ENCODE measurements at places on chromosomes 6 and 20. TPM values are rescaled to one million over a fixed set of nuclear protein-coding genes. Genes with fewer than 3 reads are reported as not detected.

DNA sequence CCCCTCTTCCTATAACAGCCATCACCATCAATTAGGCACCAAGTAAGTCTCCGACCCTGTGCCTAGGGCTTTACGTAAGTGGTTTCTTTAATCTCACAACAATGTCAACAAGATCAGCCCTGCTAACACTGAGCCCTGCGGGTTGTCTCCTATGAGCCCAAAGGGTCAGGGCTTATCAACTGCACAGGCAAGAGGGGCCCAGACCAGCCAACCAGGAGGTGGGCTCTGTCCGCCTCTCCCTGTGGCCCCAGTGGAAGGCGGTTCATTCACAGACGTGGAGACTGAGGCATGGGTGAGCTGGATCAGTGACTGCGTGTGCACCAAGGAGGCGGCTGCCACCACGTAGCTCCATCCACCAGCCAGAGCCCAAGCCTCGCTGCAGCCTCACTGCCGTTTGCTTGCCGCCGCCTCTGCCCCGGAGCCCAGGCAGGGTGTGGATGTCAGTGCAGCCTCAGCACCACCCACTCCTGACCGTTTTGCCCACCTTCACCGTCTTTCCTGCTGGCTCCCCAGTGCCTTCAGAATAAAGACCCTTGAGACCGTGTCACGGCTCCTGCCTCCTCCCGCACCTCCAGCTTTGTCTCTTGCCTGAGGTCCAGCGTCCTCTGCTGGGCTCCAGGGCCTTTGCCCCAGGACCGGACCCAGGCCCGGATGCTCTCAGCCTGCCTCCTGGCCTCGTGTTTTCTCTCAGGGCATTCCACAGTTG, 78.7 kb downstream of the DLL1 start:
- DNase-seq: peak; percentile 28

DNA sequence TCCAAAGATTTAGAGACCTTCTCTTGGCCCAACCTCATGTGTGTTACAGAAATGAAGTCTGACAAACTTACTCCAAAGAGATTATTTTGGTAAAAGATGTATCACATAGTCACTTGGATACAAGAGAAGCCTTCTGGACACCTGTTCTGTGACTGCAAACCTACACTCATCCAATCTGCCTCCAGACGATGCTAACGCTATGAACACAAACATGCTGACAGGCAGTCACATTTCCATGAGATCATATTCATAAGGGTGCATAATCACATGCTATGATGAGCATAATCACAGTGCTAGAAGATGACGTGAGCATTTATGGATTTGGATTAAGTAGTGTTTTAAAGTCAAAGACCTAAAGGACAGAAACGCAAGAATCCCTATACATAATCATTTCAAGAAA, 340.2 kb downstream of the HACE1 start:
- no peak for DNase-seq

MYBL2 gene
- total RNA-seq: 0.40 TPM

DNA sequence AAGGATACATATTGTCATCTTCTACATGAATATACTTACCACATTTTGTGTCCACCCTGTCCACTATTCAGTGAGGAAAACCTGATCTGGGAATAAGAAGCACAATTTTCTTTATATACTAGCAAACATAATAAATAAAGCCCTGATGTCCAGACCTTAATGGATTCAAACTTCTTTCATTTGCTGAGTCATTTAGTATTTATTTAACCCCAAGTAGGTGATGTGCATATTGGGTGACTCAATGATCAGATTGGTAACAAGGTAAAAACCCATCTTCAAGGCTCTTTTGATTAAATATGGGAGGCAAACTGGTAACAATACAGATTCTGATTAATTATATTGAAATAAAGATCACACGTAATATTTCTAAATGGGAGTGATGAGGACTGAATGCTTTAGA, 1159.8 kb upstream of the EYS start:
- DNase-seq: no peak

GRCh38 chr6:45956663-45957062, 59.0 kb downstream of the CLIC5 start:
- DNase-seq: no peak
